Regular cardiac myocyte (primary cell): ENCODE measurements at places on chromosomes 5 and 9. TPM values are rescaled to one million over a fixed set of nuclear protein-coding genes. Genes with fewer than 3 reads are reported as not detected.

SAXO1 gene
- under 0.01 TPM in 1 of 2 replicates, not detected in the other for total RNA-seq

IFNK gene
- total RNA-seq = not detected in 2 replicates

LAMC3 gene
- under 0.01 TPM in 2 replicates for total RNA-seq

ENTPD8 gene
- total RNA-seq = not detected in 2 replicates

F2RL1 gene
- total RNA-seq = 24.3 and 64.8 TPM in 2 replicates

PHF24 gene
- 0.28 TPM in 1 of 2 replicates, not detected in the other for total RNA-seq
